ENCODE measurements at places on chromosomes 3 and 15.

DNA sequence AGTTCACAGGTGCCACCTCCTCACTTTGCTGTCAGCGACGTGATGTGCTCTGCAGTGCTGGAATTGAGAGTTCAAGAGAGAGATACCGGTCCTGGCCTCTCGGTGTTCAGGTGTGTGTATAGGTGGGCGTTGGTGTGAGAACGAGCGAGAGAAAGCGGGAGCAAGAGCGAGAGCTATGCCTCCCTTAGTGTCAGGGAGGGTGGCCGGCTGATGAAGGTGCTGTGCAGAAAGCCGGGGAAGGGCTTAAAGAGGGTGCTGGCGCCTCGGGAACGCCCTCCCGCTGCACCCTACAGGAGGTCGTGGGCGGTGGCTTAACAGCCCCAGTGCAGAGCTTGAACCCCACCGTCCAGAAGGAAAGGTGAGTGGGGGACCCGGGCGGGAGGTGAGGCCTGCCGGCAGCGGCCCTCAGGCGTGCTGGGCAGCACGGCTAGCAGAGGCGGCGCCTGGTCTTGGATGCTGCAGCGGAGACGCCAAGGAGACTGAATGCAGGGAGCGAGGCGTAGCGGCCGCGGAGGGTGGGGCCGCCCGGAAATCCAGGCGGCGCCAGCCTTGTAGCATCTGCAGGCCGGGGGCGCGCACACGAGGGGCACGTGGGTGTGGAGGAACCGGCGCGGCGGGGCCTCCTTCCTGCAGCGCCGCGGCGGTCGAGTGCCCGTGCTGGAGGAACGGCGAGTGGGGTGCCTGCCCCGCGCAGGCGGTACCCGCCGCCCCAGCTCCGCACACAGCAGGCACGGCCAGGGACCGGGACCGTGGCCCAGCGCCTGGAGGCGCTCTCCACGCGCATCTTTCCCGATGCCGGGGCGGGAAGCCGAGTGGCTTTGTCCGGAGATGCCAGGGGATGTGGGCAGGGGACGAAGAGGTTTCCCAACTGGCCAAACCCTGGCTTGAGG, 246.8 kb upstream of the TOPAZ1 start:
- DNase-seq, result peak; percentile 75

DNA sequence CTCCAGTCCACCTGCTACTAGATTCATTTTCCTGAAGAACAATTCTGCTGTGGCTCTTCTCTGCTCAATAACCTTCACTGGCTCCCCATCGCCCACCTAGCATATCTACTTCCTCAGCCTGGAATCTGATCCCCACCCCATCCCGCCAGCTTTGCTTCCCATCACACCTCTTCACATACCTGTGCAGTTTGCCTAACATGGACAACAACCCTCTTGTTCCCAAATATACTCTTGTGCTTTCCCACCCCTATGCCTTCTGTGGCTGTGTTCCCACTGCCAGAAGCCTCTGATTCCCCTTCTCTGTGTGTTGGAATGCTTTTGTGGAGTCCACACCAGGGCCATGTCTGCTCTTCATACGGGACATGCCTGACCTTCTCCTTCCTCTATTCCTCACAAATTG, 29.5 kb downstream of the CMTM7 start:
- DNase-seq, result no peak

DNA sequence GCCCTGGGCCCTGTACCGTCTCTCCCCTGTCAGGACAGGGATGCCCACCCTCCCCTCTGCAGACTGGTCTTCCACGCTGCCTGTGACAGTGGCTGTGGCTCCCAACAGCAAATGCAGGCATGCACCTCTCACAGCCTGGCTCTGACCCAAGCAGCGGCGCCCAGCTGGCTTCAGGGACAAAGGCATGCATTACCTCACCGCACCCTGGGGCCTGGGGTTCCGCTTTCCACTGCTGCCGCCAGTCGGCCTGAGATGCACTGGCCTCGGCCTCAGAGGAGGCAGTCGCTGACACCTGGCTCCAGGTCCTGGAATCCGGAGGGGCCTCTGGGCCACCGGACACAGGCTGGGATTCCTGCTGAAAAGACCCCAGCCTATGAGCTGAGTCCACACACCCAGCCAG, 70.3 kb downstream of the SCN5A start:
- peak; percentile 11 for DNase-seq

GRCh38 chr3:74000725-74001124, 376.0 kb upstream of the PDZRN3 start:
- DNase-seq, result peak; percentile 64

DNA sequence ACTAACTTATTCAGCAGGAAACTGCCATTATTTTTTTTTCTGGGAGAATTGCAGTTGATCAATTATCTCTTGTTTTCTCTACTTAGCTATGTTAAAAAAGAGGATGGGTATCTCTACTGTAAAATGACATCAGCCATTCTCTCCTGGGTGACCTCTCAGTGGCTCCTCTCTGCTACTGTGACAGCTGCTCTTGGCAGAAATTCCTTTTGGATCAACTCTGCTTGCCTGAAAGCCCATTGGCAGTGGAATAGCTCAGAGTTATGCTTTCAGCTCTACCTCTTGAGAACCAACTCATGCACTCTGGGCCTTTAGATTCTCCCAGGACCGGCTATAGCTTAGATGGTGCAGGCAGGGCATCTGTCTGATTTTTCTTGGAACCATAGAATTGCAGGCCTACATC, 99.9 kb upstream of the GAP43 start:
- DNase-seq, result no peak

DNA sequence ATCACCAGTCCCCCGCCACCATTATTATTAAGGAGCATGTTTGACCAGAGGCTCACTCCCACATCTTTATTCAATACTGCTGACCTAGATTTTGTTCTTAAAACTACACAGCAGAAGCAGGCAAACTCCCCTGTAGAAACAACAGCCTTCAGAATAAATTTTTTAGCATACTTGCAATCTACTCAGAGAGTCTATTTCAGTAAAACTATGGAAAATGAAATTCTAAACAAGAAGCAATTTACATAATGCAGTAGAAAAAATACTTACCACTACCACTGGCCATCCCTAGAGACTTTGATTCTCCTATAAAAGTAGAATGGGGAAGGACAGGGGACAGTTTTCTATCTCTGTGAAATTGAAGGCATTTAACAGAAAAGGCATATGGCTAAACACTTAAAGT, 76.0 kb downstream of the MAP4 start:
- DNase-seq, result no peak

GRCh38 chr15:90837094-90837493, 31.3 kb upstream of the FURIN start:
- DNase-seq, result no peak

GRCh38 chr3:60553144-60553543, 698.1 kb downstream of the FHIT start:
- DNase-seq, result no peak

GRCh38 chr15:73959801-73960200, 32.3 kb downstream of the STOML1 start:
- DNase-seq, result no peak

DNA sequence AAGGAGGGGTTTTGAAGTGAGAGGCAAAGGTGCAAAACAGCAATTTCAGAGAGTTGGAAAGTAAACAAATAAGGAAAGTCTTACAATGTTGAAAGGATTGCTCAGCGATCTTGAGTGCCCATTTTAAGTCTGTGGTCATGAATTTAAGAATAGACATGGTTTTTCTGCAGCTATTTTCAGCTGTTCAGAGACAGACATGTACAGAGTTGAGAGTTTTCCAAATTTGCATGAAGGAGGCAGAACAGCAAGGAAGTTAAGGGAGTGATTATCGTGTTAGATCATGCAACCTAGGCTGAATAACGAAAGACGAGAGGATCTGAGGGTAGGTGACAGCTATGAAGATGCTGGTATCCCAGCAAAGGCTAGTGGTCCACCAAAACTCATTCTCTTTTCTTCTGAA, 37.2 kb downstream of the DET1 start:
- DNase-seq, result no peak

DNA sequence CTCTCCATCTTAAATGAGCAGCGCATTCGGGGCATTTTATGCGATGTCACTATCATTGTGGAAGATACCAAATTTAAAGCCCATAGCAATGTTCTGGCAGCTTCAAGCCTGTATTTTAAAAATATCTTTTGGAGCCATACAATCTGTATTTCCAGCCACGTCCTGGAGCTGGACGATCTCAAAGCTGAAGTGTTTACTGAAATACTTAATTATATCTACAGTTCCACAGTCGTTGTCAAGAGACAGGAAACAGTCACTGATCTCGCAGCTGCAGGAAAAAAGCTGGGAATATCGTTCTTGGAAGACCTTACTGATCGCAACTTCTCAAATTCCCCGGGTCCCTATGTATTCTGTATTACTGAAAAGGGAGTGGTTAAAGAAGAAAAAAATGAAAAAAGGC, 44.4 kb upstream of the RASA2 start:
- no peak for DNase-seq

DNA sequence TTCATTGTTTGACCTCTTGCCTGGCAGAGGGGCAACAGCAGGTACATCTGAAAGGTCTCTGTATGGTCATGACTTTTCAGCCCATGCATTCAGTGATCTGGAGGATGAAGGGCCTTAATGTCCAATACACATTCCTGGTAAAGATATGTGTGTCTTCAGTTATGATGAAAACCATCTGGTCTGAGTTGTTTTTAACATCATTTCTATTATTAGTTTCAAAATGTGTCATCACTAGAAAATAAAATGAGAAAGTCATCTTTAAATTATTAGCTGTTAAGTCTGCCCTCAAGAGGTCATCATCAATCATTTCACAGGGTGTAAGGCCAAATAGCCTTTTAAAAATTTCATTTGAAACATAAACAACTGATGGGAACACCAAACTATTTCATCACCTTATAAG, 92.1 kb upstream of the PLSCR4 start:
- DNase-seq, result peak; percentile 18

DNA sequence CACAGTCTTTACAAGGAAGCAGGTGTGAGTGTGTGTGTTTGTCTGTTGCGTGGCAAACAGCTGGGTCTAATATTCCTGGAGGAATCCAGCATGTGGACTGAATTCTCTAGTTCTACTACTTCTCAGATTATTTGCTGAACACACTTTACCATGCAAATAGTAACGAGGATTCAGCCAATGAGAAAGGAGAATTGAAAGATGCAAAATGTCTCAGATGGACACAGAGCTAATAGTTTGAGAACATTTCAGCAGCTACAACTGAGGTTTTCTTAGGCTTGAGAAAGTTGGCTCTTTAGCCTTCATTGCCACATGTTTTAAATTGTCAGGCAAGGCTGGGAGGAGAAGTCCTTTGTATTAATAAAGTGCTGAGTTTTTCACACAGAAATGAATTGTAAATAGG, 568.0 kb upstream of the MDFIC2 start:
- DNase-seq, result peak; percentile 58

DNA sequence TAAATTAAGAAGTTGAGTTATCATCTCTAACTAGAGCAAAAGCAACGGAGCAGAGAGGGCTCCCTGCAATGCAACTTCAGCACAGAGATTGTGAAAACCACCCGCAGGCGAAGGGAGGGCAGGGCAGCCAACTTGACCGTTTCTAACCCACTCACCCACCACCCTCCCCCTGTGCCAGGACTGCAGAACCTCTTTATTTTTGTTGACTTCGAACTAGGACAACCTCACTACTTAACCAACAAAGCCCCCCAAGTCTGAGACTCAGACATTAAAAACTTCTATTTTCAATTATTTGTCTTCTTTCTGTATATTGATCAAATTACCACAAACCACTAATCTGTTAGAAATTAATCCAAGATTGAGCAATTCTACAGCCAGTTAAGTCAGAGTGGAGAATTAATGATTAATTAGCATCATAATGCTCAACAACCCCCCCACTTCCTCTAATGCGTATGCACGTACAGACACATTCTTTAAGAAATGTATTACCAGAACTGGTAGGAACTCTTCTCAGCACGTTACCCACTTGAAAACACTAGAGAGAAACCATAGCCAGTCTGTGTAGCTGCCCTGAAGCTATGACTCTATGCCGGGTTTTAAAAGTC, 2.0 kb downstream of the MGLL start:
- DNase-seq, result peak; percentile 71

- DNase-seq, result no peak
Measured at GRCh38 chr3:32992310-32992686, 40.9 kb downstream of the CCR4 start.

DNA sequence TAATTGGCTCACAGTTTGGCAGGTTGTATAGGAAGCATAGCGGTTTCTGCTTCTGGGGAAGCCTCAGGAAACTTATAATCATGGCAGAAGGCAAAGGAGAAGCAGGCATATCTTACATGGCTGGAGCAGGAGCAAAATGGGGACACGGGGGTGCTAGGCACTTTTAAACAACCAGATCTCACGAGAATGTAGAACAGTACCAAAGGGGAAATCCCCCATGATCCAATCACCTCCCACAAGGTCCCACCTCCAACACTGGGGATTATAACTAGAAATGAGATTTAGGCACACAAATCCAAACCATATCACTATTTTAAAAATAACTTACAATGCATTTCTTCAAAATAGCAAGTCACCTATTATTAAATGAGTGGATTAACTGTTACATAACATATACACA, 47.1 kb upstream of the ANKRD28 start:
- no peak for DNase-seq

DNA sequence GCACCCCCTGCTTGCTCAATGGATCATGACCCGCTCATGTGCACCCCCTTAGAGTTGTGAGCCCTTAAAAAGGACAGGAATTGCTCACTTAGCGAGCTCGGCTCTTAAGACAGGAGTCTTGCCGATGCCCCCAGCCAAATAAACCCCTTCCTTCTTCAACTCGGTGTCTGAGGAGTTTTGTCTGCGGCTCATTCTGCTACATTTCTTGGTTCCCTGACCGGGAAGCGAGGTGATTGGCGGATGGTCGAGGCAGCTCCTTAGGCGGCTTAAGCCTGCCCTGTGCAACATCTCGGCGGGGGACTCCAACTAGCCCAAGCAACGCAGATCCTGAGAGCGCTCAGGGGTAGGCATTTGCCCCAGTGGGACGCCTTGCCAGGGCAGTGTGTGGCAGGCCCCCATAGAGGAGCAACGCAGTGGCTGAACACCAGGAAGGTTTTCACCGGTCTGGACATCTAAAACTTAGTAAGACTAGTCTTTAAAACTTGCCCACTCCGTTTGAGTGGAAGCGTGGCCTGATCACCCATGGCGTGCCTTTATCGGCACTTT, 9.5 kb downstream of the SLCO2A1 start:
- no peak for DNase-seq

DNA sequence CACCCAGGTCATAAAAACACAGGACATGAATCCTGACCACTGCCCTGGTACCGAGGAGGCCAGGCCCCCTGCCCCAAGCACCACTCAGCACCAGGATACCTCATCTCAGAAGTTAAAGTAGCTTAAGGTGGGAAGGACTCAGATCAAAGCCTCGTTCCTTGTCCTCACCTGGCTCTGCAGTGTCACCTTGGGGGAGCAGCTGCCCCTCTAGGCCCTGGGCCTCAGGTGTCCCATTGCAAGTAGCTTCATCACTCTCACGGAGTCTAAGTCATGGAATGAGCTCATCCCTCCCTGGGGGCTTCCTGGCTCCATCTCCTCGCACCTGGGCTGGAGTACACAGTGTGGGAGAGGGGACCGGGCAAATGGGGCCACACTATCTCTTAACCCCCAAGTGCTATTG, 148.0 kb downstream of the TPRA1 start:
- no peak for DNase-seq

GRCh38 chr3:120652896-120653545, 29.0 kb downstream of the HGD start:
- no peak for DNase-seq

Data from adipocyte (in vitro differentiated cells).